Thyroid gland (tissue), 4 donors: ENCODE measurements at places on chromosomes 13 and 19. TPM values are rescaled to one million over a fixed set of nuclear protein-coding genes. Genes with fewer than 3 reads are reported as not detected.

Gene HPN
- total RNA-seq: 19.3 TPM

Gene UPK1A
- not detected for total RNA-seq

Gene SIGLEC10
- total RNA-seq: 4.4 TPM

Gene OR7D2
- total RNA-seq: not detected

Gene ZNF358
- total RNA-seq: 78.1 TPM

Gene SCEL
- 3.4 TPM for total RNA-seq

Gene AMER2
- total RNA-seq: under 0.01 TPM

DNA sequence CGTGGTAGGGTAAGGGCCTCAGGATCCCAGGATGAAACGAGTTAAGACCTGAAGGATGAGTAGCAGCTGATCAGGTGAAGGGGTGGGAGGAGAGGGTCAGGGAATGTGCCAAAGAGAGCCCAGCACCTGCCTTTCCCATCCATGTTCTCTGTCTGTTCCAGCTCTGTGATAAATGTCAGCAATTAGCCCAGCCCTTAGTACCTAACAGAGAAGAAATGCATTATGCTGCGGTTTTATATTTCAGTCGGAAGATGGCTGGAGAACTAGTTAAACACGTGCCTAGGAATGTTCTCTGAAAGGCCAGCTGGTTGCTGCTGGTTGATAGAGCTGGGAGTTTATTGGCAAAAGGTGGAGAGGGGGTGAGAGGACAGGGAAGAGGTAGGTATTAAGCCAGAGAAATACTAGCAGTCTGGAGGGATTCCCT, 268.2 kb downstream of the SHISA2 start:
- DNase-seq: no peak
- no peaks in the 10 kb centered on the region for H3K4me1 ChIP-seq
- no peaks in the 10 kb centered on the region for H3K36me3 ChIP-seq
- no peak overlapping the region for H3K27ac ChIP-seq

- no peaks in the 10 kb centered on the region for H3K36me3 ChIP-seq
- no peak overlapping the region for H3K4me3 ChIP-seq
- peaks cover 2% of the 10 kb centered on the region for H3K4me1 ChIP-seq
- DNase-seq: no peak
Observed at GRCh38 chr19:9941231-9941630, 4.9 kb upstream of the OLFM2 start.

DNA sequence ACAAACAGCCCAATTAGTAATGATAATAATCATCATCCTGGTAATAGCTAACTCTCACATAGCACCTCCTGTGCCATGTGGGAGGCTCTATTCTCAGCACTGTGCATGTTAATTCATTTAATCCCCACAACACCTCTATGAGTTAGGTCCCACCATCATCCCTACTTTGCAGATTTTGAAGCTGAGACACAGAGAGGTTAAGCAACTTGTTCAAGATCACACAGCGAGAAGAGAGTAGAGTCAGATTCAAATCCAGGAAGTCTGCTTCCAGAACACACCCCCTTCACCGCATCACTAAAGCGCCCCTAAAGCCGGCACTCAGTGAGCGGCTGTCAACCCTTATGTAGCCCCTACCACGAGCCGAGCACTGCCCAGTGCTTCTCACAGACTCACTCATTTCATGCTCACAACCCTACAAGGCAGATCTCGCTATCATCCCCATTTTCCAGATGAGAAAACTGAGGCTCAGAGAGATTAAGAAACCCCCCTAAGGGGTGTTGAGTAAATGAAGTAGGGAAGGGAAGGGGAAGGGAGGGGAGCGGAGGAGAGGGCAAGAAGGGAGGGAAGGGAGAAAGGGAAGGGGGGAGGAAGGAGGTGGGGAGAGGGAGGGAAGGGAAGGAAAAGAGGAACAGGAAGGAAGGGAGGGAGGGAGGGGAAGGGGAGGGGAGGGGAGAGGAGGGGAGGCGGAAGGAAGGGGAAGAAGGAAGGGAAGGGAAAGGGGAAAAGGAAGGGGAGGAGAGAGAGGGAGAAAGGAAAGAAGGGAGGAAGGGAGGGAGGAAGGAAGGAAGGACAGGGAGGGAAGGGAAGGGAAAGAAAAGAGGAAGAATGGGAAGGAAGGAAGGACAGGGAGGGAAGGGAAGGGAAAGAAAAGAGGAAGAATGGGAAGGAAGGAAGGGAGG, 16.4 kb downstream of the EMP3 start:
- H3K27me3 ChIP-seq: no peaks in the 10 kb centered on the region
- DNase-seq: no peak
- no peak overlapping the region for H3K27ac ChIP-seq
- H3K4me1 ChIP-seq: no peaks in the 10 kb centered on the region

DNA sequence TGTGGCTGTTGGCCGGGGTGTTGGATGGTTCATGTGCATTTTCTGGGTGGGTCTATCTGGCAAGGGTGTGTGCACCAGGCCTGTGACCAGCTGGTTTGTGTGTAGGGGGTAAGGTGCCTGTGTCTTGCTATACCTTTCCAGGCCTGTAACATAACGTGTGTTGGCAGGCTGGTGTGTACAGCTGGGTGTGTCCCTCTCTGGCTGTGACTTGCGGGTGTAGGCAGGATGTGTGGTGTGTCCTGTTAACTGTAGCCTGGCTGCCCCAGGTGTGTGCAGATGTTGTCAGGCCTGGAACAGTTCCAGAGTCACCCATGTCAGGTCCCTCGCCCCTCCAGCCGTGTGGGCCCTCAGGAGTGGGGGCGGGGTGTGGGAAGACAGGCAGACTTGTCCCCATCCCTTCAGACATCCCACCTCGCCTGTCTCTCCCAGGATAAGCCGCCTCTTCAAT, 9.8 kb downstream of the KCTD15 start:
- H3K27me3 ChIP-seq: no peaks in the 10 kb centered on the region
- H3K27ac ChIP-seq: no peak overlapping the region
- H3K4me1 ChIP-seq: no peaks in the 10 kb centered on the region
- no peak overlapping the region for H3K4me3 ChIP-seq
- H3K36me3 ChIP-seq: peaks cover 18% of the 10 kb centered on the region

- no peak overlapping the region for H3K4me3 ChIP-seq
- H3K4me1 ChIP-seq: peaks cover 4% of the 10 kb centered on the region
- DNase-seq: no peak
- peaks cover 18% of the 10 kb centered on the region for H3K36me3 ChIP-seq
- H3K27me3 ChIP-seq: no peaks in the 10 kb centered on the region
Observed at GRCh38 chr13:114012921-114013320, 39.0 kb upstream of the C13orf46 start.

GRCh38 chr19:35879068-35879467, 10.7 kb downstream of the APLP1 start:
- no peak overlapping the region for H3K27ac ChIP-seq
- H3K4me3 ChIP-seq: no peak overlapping the region
- H3K36me3 ChIP-seq: no peaks in the 10 kb centered on the region
- H3K4me1 ChIP-seq: no peaks in the 10 kb centered on the region

DNA sequence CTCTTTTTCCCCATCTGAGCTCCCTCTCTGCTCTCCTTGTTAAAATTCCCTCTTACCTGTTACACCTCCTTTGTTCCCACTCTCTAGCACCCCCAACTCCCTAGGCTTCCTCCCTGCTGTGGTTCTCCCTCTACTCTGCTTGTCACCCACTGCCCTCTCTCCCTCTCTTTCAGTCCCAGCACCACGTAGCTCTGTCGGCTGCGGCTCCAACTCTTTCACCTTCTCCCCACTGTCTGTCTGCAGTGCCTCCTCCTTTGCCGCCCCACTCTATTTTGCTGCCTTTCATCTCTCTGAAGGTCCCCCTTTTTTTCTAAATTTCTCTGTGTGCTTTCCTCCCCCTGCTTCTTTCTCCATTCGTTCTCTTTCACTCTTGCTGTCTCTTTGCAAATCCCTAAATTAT, 1.1 kb downstream of the ZNF836 start:
- no peak for DNase-seq
- H3K4me3 ChIP-seq: no peak overlapping the region
- peaks cover 2% of the 10 kb centered on the region for H3K36me3 ChIP-seq
- H3K27ac ChIP-seq: peak overlapping the region; percentile 77
- H3K27me3 ChIP-seq: no peaks in the 10 kb centered on the region

DNA sequence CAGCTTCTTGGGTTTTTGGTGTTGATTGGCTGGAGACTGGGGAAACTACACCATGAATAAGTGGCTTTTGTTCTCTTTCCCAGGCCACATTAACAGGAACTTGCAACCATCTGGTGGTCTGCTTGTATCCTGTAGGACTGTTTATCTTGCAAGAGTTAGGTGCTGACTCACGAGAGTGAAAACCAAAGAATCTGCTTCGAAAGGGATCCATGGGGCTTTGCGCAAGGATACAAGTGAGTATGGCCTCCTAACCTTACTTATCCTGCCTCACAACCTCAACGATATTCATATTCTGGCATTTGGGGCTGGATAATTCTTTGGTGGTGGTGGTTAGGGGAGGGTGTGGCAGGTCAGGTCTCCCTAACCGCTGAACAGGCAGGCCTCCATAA, 4.7 kb upstream of the SIGLECL1 start:
- no peaks in the 10 kb centered on the region for H3K27me3 ChIP-seq
- H3K36me3 ChIP-seq: no peaks in the 10 kb centered on the region
- DNase-seq: no peak
- no peak overlapping the region for H3K27ac ChIP-seq
- H3K4me3 ChIP-seq: no peak overlapping the region

GRCh38 chr19:12840091-12841079, 2.1 kb downstream of the MAST1 start:
- peaks cover 40% of the 10 kb centered on the region for H3K27me3 ChIP-seq
- peaks cover 6% of the 10 kb centered on the region for H3K4me1 ChIP-seq
- H3K36me3 ChIP-seq: no peaks in the 10 kb centered on the region
- no peak overlapping the region for H3K27ac ChIP-seq

DNA sequence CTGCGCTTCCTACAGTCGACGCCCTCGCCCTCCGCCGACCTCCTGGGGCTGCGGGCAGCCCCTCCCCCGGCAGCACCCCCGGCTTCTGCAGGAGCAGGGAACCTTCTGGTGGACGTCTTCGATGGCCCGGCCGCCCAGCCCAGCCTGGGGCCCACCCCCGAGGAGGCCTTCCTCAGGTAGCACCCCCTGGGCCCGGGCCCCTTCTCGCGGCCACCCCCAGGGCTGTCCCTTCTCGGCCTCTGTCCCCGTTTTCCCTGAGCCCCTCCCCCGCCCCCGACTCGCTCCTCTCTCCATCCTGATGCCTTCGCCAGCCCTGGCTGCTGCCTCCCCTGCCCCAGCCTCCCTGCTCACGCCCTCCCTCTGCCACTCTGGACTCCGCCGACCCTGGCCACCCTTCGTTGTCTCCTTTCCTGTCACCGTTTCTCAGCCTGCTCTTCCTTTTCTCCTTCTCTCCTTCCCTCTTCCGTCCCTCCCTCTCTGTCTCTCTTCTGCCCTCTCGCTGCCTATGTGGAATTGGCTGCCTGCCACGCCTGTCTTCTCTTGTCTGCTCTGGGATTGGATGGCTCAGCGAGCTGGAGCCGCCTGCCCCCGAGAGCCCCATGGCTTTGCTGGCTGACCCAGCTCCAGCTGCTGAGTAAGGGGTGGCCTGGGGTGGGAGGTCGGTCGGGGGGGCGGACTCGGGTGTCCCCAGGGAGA, 11.0 kb downstream of the FUZ start:
- no peak overlapping the region for H3K27ac ChIP-seq
- no peak overlapping the region for H3K4me3 ChIP-seq
- no peaks in the 10 kb centered on the region for H3K27me3 ChIP-seq
- H3K36me3 ChIP-seq: peaks cover 37% of the 10 kb centered on the region

DNA sequence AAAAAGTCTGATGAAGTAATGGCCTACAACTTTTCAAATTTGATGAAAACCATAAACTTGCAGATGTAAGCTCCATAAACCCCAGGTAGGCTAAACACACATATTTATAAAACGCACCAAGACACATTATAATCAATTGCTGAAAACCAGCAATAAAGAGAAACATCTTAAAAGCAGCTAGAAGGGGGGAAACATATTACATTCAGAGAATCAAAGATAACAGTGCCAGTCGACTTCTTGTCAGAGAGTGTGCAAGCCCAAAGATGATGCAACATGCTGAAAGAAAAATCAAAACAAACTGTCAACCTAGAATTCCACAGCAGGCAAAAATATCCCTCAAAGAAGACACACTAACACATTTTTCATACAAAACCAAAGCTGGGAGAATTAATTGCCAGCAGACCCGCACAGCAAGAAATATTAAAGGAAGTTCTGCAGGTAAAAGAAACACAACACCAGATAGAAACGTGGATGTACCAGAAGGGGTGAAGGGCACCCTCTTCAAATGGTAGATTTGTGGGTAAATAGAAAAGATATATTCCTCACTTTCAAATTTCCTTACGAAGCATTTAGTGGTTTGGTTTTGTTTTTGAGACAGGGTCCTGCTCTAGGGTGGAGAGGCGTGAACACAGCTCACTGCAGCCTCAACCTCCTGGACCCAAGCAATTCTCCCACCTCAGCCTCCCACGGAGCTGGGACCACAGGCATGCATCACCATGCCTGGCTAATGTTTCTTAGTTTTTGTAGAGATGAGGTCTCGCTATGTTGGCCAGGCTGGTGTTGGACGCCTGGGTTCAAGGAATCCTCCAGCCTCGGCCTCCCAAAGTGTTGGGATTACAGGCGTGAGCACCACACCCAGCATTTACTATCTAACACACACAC, 16.5 kb upstream of the ATP1A3 start:
- H3K4me1 ChIP-seq: no peaks in the 10 kb centered on the region
- no peak overlapping the region for H3K4me3 ChIP-seq
- H3K36me3 ChIP-seq: no peaks in the 10 kb centered on the region
- no peak overlapping the region for H3K27ac ChIP-seq
- H3K27me3 ChIP-seq: no peaks in the 10 kb centered on the region
- no peak for DNase-seq

DNA sequence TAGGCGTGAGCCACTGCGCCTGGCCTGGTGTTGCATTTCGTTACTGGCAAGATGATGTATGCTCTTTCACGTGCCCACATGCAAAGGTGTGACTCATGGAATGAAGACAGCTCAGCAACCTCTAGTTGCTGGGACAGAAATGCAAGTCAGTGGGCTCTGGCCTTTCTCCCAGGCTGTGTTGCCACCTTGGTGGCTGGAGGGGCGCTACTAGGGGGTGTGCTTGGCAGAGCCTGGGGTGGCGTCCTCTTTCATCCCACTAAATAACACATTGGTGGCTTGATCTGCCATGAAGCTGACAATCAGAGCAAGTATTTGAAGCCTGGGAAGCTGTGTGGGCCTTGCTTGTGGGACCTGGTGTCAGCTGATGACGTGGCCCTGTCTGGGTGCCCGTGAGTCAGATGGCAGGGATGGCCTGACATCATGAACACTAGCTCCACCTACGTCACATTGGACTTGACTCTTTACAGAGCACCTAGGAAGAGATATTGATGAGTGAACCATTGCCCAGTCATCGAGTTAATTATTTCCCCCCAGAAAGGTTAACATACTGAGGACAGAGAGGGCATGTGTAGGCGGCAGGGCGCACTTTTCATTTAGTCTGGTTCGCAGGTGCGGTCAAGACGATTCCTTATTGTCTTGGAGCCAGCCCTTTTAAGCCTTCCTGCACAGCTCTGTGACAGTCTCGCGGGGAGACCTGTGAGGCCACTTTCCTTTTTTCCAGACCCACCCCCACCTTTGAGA, 154.2 kb downstream of the TM9SF2 start:
- no peak overlapping the region for H3K4me3 ChIP-seq
- peaks cover 9% of the 10 kb centered on the region for H3K4me1 ChIP-seq
- no peaks in the 10 kb centered on the region for H3K27me3 ChIP-seq
- no peaks in the 10 kb centered on the region for H3K36me3 ChIP-seq
- H3K27ac ChIP-seq: no peak overlapping the region
- no peak for DNase-seq
